Activated CD8-positive, alpha-beta memory T cell treated with anti-CD3 and anti-CD28 coated beads for 4 hours (primary cell): ENCODE measurements at places on chromosomes 2 and 18.

DNA sequence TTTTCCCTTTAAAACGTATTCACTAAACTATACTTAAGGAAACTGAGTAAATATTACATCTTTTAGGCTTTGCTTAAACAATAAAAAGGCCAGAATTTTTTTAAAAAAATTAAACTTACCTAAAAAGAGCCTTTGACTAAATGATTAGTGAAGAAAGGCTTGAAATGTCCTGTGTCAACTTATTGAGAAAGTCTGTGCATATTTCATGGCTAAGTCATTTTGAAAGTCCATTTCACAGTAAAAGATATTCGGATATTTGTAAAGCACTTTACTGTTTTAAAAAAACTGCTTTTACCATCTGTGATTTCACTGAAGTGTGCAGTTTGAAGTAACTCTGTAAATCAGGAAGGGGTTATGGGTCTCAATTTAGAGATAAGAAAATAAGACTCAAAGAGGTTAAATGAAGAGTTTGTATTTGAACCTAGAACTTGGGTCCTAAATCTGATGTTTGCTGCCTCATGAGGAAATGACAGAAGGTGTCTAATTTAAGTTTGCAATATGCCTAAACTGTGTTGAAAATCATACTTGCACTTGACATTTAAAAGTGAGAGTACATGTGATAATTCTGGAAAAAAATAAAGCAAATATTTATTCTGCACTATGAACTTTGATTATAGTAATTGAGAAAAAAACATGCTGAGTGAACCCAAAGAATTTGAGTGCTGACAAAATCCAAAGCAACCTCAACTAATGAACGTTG is 50.5 kb downstream of the RAB27B start:
- no peak for DNase-seq

GRCh38 chr2:207988975-207989374 is 36.4 kb downstream of the PLEKHM3 start:
- DNase-seq = no peak

- DNase-seq = no peak
These were observed 164.6 kb downstream of the EIPR1 start for GRCh38 chr2:3212984-3213383.

DNA sequence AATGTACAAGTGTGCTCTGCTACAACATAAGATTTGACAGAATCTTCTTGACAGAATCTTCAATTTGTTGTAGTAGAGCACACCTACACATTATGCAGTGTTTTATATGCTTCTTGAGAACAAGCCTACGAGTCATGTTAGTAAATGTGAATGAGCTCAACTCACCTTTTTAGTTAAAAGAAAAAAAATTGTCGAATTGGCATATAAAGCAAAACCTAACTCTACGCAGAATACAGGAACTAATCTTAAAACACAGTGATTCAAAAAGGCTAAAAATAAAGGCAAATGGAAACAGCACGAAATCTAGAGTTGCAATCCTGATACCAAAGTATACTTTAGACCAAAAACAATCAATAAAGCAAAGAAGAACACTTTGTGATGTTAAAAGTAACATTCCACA is 87.9 kb downstream of the PIGN start:
- DNase-seq = no peak

- DNase-seq = no peak
These were observed 27.1 kb upstream of the FMNL2 start for GRCh38 chr2:152307863-152308262.

DNA sequence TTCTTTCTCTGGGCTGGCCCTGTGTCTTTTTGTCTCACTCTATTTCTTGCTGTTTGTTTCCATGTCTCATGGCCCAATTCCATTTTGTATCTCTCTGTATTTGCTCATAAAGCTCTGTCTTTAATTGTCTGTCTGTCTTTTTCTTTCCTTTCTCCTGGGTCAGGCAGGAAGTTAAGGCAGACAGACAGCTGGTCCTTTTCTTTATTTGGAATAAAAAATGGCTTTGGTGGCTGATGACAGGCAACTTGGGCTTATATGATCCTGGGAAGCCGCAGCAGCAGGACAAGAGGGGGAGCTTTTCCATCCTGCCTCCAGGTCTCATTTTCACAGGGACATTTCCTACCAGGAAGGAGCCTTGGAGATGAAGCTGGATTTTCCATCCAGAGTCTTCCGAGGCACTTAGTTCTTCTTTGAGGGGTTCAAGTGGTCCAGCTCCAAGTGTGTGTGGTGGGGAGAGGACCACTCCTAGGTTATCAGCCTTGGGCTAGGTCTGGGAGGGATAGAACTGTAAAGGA is 138.7 kb downstream of the TDRD15 start:
- DNase-seq = no peak

GRCh38 chr2:232568161-232568560 is 17.7 kb downstream of the EIF4E2 start:
- no peak for DNase-seq
